ENCODE measurements at places on chromosomes 3 and 15.

DNA sequence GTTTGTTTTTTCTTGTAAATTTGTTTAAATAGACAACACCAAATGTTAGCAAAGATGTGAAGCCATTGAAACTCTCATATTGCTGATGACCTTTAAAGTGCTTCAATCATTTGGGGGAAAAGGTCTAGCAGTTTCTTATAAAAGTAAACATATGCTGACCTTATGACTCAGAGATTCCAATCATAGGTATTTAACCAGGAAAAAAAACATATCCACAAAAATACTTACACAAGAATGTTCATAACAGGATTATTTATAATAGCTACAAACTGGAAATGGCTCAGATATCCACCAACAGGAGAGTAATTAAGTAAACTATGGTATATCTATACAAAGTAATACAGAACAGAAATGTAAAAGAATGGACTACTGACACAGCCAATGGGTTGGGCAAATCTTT lies 27.1 kb upstream of the RORA start:
- no peak for ATAC-seq

DNA sequence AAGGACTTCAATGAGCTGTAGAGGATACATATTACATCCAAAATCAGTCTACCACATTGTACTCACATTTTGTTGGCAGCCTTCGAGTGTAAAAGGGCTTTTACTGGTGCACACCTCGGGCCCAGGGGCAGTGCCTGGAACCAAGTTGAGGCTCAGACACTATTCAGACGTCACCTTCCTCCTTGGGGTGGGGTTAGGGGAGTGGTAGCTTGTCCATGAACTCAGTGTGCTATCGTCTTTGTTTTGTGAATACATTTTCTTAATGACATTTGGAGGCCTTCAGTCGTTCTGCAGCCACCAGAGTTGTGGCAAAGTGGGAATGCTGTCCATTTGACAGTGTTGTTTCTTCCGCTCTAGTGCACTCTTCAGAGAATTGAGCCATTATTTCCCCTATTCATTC lies 114.2 kb downstream of the PGPEP1L start:
- ATAC-seq = no peak

- ATAC-seq = peak; percentile 95
Observed at GRCh38 chr15:60660290-60661051, 181.5 kb upstream of the ICE2 start.

DNA sequence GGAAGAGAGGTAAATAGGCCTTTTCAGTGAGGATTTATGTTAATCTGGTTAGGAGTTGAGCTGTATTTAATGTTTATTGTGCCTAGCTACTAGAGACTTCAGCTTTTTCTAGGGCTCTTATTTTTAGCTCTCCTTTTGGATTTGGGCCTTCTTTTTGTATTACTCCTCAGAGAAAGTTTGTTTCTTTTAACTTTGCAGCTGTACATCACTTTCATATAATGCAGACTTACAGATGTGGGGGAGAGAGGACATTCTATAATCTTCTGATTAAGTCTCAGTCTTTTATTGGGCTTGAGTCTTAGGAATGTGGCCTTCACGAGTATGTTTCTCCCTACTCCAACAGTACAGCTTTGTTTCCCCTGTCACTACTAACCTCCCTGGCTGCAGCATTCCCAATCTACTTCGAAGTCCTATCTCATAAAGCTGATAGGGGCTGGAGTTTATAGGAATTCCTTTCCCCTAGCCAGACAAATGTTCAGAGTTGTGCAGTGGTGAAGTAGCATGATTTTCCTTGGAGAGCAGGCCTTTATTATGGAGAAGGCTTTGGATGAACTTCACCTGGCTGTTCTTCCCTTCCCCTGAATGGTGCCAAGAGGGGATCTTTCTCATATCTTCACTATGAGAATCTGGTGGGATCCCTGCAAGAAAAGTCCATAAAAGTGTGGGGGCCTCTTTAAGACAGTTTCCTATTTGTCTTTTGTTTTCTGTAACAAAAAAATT lies 82.2 kb upstream of the CBLB start:
- ATAC-seq = no peak

- no peak for ATAC-seq
Observed at GRCh38 chr15:79016527-79017170, 71.8 kb upstream of the CTSH start.
